Uterus (tissue), 4 donors: ENCODE measurements at places on chromosomes 6 and 20. TPM values are rescaled to one million over a fixed set of nuclear protein-coding genes. Genes with fewer than 3 reads are reported as not detected.
A peak's percentile ranks its signal among the peaks of the same experiment; 100 is the strongest.

SLC22A23 gene
- 6.8 TPM for total RNA-seq

WFDC5 gene
- total RNA-seq: not detected

TBX18 gene
- total RNA-seq: 8.0 TPM

DNA sequence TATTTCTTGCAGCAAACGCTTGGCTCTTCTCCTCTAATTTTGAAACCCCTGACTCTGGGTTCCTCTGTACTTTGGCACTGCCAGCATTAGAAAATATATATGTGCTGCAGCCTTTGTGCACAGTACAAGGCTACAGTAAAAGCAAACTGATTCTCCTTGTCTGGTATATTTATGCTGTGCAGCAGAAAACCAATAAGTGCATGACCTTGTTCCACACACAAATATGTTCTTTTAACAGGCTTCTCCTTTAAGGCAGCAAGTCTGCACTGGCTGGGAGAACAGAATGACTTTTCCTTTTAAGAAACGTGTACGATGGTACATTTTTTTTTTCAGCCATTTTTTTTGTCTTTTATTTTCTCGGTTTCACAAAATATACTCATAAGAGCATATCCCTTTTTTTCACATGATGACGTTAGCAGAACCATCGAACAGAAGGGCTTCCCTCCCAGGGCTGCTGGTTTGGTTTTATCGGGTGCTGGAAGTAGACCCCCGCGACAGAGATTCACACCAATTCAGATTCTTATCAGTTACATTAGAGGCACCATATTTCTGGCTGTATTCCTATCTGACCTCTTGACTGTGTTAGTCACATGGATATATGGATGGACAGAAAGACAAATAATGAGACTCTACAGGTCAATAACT, 129.9 kb upstream of the ARID1B start:
- no peak for DNase-seq
- H3K27me3 ChIP-seq: no peaks in the 10 kb centered on the region
- no peak overlapping the region for H3K27ac ChIP-seq

GRCh38 chr6:130677312-130677711, 149.9 kb upstream of the SMLR1 start:
- no peaks in the 10 kb centered on the region for H3K27me3 ChIP-seq
- H3K27ac ChIP-seq: peak overlapping the region; percentile 88
- DNase-seq: no peak
- H3K36me3 ChIP-seq: no peaks in the 10 kb centered on the region
- no peak overlapping the region for H3K4me3 ChIP-seq

GRCh38 chr20:51310216-51310615, 232.3 kb downstream of the NFATC2 start:
- H3K27ac ChIP-seq: no peak overlapping the region
- no peaks in the 10 kb centered on the region for H3K27me3 ChIP-seq
- no peak for DNase-seq
- H3K4me3 ChIP-seq: no peak overlapping the region
- H3K36me3 ChIP-seq: no peaks in the 10 kb centered on the region
